ENCODE measurements at places on chromosomes 1 and 21.

GRCh38 chr21:42120903-42121535 lies 49.9 kb downstream of the UMODL1 start:
- DNase-seq, result no peak

GRCh38 chr1:98098473-98098872 lies 177.6 kb upstream of the DPYD start:
- DNase-seq, result no peak

GRCh38 chr1:19345391-19345790 lies 33.3 kb downstream of the SLC66A1 start:
- no peak for DNase-seq

DNA sequence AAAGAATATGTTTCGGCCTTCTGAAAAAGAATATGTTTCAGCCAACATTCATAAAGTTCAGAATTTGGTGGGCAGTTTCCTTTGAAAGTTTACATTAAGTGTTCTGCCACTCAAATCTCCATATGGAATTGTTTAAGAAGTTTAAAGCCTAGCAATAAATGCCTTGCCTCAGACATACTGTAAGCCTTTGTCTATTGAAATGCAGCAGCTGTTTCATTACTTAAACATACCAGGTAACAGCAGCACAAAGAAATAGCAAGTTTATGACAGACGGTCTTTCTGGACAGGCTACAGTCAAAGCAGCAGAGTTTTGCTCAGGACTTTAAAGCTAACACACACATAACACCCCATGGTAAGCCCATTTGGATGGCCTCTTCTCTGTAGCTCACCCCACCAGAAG lies 38.5 kb upstream of the C1orf105 start:
- no peak for DNase-seq

- no peak for DNase-seq
Observed at GRCh38 chr1:19151537-19151936, 58.5 kb downstream of the UBR4 start.

DNA sequence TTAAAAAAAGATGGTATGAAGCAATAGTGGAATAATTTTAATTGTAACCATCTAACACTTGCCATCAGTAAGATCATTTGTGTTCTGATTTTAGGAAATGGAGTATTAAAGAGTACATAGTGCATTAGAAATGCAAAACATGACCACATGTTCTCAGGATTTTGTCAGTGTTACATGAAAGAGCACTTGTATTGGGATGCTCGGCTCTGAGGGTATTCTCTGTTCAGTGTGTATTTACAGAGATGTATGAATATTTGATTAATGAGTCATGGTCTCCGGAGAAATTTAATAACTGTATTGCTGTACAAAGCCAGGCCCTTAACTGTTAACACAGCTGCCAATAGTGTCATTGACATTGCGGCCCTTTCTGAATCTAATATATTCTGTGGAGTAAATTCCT lies 91.7 kb downstream of the ATG4C start:
- peak; percentile 11 for DNase-seq

Data from urothelium cell line (cell line).